ENCODE measurements at places on chromosomes 6 and 20. TPM values are rescaled to one million over a fixed set of nuclear protein-coding genes. Genes with fewer than 3 reads are reported as not detected.

- DNase-seq: no peak
Measured at GRCh38 chr6:28135393-28135792, 6.3 kb upstream of the ZKSCAN8 start.

GRCh38 chr6:68635412-68635705 lies 277 bp downstream of the ADGRB3 start:
- no peak for DNase-seq

Gene TINAG
- not detected for total RNA-seq

Gene TFAP2C
- 0.50 TPM for total RNA-seq

Gene SOX4
- 293 TPM for total RNA-seq

DNA sequence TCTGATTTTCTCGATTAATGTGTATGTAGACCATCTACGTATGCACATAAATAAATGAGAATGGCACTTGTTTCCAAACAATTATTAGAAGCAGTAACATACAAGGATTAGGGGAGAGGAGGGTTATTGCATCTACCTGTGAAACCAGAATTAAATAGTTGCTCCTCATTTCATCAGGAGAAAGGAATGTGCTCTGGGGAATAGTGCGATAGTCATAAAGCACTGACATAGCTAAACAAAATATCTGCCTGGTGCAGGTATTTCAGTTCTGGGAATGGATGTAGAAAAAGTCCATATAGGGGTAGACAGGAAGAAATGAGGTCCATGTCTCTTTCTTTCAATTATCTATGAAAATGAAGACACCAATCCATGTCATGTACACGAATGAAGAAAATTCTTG lies 1.6 kb upstream of the ID4 start:
- DNase-seq: no peak

Gene RWDD1
- 35.8 TPM for total RNA-seq

DNA sequence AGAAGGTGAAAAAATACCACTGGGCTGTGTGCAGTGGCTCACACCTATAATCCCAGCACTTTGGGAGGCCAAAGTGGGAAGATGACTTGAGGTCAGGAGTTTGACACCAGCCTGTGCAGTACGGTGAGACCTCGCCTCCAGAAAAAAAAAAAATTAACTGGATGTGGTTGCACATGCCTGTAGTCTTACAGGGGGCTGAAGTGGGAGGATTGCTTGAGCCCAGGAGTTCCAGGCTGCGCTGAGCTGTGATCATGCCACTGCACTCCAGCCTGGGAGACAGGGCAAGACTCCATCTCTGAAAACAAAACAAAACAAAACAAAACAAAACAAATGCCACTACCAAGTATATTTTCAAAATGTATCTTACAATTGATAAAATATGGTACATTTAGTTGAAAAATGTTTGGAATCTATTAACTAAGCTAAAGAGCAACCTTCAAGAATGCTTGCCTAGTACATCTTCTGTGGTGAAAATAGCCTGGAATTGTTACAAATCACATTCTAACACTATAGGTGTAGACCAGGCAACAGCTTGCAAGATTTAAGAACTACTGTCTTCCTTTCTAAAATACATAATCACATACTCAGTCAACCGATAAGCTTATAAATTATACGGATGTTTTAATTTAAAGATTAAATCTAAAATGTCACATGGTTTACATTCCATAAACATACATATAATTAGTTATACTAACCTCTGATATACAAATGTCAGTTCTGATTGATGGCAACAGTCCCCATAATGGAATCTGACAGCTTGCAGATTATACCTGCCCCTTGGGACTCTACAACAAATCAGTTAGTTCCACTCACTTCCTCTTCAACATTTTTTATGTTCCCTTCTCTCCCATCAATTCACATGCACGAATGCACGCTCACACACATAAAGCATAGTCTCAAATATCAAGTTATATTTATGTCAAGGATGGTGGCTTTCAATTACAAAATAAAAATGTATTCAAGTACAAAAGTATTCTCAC lies 150.8 kb downstream of the ASCC3 start:
- DNase-seq: no peak

DNA sequence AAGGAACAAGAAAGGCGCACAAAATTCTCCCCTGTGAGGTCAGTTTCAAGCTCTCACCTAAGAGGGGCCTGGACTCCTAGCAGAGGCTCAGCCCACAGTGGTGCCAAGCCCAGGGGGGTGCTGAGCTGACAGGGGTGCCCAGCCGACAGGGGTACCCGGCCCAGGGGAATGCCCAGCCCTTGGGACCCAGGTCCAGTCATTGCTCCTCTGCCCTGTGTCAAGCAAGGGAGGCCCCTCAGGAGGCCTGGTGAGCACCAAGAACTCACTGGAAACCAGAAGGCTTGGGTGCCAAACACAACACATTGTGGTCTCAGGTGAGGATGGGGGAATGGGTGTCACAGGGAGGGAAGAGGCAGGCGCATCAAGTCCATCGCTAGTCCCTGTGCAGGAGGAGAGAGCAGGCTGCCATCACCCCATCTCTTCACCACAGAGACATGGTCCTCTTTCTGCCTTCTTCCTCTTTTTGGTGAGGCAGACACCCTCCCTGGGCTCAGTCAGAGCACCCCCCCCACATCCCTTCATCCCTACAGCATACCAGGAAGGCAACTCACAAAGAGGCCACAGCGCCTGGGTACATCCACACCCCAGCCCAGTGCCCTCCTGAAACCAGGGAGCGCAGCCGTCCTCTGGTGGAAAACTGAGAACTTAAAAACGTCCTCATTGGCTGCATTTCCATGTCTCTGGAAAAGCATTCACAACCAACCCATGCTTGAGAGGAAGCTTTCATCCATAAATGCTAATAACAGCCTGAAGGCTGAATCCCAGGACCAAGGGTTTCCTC lies 111.3 kb downstream of the BANF2 start:
- no peak for DNase-seq

Gene DLK2
- total RNA-seq: 0.60 TPM

DNA sequence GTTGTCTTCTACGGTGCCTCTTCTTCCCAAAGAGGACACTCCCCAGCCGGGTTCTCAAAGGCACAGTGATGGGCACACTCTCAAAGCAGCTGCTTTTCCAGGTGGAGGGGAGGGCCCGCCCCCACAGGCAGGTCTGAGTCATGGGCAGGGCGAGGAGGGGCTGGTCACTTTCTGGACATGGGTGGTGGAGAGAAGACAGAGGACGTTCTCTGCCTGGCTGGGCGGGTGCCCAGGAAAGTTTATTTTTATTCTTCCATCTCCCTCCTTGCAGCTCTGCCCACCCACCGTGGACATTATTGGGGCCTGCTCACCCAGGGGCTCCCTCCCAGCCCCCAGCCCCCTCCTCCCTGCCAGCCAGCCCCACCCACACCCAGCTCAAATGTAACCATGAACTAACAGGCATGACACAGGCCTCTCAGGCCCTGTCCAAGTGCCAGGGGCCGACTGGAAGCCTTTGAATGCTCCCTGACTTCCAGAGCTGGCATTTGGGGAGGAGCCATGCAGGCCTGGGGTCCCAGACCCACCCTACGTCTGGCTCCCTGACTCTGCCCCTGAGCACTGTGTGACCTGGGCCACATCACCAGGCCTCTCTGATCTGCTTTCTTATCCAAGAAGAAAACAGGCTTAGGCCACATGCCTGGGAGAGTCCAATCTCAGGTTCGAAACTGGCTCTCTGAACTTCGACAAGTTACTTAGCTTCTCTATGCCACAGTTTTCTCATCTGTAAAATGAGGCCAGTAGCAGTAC lies 8.0 kb downstream of the TGM2 start:
- no peak for DNase-seq

DNA sequence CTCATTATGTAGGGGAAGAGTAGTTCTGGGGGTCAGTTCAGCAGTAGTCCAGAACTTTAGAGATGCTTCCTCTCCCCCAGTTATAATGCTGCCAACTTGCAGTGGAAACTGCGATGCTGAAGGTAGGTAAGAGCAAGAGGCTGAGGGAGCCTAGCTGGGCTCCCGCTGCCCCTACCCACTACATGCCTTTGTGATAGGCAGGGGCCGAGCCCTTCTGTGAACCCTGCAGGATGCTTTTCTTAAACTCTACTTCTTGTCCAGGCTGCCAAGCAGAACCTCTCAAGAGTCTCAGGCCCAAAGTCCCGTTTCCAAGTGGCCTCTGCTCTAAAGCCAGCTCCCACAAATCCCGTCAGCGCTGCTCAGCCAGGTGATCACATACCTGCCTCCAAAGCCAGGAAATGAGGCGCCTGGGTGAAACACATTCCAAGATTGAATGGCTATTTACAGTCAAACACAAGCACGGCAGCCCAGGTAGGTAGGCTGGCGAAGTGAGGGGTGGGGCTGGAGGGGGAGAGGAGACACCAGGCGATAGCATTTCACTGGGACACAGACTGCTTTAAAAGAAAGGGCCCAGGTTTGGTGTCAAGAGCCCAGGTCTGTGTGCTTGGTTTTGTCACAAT lies 150.7 kb downstream of the CD24 start:
- DNase-seq: peak; percentile 32

Gene NRSN1
- not detected for total RNA-seq

GRCh38 chr20:50001784-50002311 lies 19.1 kb downstream of the SNAI1 start:
- no peak for DNase-seq

Gene SLC17A3
- total RNA-seq: 0.58 TPM

Gene TAAR2
- total RNA-seq: not detected

Gene C20orf141
- total RNA-seq: not detected

Gene OR2J3
- not detected for total RNA-seq

DNA sequence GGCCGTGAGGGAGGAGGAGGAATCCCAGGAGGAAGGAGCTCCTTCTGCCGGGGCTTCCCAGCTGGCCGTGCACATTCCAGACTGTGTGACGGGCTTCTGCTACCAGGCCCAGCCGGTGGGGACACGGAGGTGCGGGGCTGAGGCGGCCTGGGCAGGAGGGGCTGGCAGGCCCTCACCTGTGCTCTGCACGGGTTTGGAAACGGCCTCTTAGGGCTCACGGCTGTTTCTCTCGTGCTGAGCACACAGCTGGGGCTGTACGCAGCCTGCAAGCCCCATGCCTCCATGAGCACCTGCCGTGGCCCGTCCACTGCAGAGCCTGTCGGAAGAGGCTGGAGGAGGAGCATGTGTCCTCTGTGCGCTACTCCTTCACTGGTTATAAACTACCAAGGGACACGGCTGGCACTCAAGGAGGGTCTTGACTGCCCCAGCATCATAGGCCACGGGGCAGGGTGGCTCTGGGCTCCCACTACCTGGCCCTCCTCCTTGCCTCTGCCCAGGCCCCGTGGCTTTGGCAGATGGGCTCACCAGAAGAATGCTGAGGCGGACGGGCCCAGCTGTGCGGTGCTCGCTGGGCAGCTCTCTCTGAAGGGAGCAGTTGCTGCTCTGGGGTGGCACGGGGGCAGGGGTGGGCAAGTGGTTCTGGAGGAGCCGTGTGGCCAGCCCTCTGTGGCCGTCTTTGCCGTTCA lies 15.8 kb downstream of the NPEPL1 start:
- no peak for DNase-seq

Gene FAM184A
- total RNA-seq: 23.0 TPM

Gene TMEM217
- total RNA-seq: 2.5 TPM

DNA sequence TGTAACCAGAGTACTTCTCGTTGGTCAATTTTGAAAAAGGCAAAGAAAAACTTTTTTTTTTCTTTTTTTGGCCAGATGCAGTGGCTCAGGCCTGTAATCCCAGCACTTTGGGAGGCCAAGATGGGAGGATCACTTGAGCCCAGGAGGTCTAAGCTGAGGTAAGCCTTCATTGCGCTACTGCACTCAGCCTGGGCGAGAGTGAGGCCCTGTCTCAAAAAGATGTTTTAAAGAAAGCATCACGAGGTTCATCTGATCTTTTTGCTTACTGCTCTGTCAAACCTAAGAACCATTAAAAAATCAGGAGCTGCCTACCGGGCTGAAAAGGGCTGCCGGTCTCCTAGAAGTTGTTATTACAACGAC lies 607 bp downstream of the LYRM2 start:
- DNase-seq: no peak

Gene C6orf58
- not detected for total RNA-seq

Gene SLC12A5
- 8.8 TPM for total RNA-seq

GRCh38 chr6:355373-356208 lies 36.0 kb upstream of the IRF4 start:
- no peak for DNase-seq

DNA sequence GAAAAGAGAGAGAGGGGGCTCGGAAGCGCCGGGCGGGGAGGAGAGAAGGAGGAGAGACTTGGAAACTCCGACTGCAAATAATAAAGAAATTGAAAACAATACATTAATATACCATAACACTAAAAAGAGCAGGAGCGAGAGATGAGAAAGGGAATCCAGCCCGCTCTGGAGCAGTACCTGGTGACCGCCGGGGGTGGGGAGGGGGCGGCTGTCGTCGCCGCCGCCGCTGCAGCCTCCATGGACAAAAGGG lies 338 bp downstream of the E2F3 start:
- no peak for DNase-seq

GRCh38 chr6:42429836-42430235 lies 21.9 kb downstream of the TRERF1 start:
- no peak for DNase-seq

DNA sequence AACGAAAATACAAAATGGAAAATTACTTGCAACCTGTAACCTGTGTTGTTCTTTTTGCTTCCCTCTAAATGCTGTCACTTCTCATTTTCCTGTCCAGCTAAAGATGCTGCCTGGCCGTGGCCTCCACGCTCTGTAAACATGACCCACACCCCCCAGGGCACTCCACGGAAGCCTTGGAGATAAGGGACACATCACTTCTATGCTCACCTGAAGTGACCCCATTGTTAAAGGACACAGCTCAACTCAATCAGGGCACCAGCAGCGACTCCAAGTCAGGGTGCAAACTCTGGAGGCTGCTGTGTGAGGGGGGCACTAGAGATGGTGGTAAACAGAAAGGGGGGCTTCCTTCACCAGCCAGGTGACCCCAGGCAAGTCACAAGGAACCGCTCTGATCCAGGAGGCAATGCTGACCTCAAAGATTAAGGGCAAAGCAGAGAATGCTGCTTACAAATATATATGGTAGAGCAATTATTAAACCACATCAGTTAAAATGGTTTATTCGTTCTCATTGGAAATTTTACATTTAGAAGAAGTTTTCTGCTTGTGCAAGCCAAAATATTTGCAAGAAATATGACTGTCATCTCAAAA lies 13.2 kb downstream of the DIDO1 start:
- no peak for DNase-seq

GRCh38 chr6:33018904-33019303 lies 9.5 kb upstream of the HLA-DOA start:
- no peak for DNase-seq

GRCh38 chr6:168217216-168217879 lies 102.2 kb downstream of the DACT2 start:
- DNase-seq: no peak

- no peak for DNase-seq
Measured at GRCh38 chr6:167270499-167271311, 20.4 kb upstream of the UNC93A start.

- no peak for DNase-seq
Measured at GRCh38 chr6:22222469-22222868, 74.4 kb downstream of the PRL start.

GRCh38 chr20:35151736-35152135 lies 4.6 kb upstream of the EDEM2 start:
- no peak for DNase-seq

GRCh38 chr6:90490030-90490716 lies 96.7 kb downstream of the MAP3K7 start:
- no peak for DNase-seq

GRCh38 chr20:1434571-1435336 lies 31.9 kb downstream of the NSFL1C start:
- no peak for DNase-seq

Gene PGC
- total RNA-seq: not detected
